HCT116 (cell line): ENCODE measurements at places on chromosomes 7 and 10. TPM values are rescaled to one million over a fixed set of nuclear protein-coding genes. Genes with fewer than 3 reads are reported as not detected.

The ARHGAP22 gene
- total RNA-seq: 9.9 TPM

The POR gene
- 120 TPM for total RNA-seq

The C10orf67 gene
- total RNA-seq: not detected

The CPA2 gene
- 1.5 TPM for total RNA-seq

The OR2F2 gene
- total RNA-seq: not detected

The HOGA1 gene
- 1.6 TPM for total RNA-seq

The LRRC4 gene
- total RNA-seq: not detected

The SH2B2 gene
- total RNA-seq: 11.8 TPM

The ABCB1 gene
- total RNA-seq: 1.8 TPM
